MCF 10A (cell line): ENCODE measurements at places on chromosomes 12 and 14. TPM values are rescaled to one million over a fixed set of nuclear protein-coding genes. Genes with fewer than 3 reads are reported as not detected.
A peak's percentile ranks its signal among the peaks of the same experiment; 100 is the strongest.

- peak overlapping the region; percentile 18 for H3K27ac ChIP-seq
- H3K4me1 ChIP-seq = peaks cover 46% of the 10 kb centered on the region
- H3K4me3 ChIP-seq = no peak overlapping the region
- no peaks in the 10 kb centered on the region for H3K27me3 ChIP-seq
- peak; percentile 91 for DNase-seq
These were observed 113.7 kb upstream of the NCOR2 start for GRCh38 chr12:124680863-124681778.

- H3K4me3 ChIP-seq = no peak overlapping the region
- H3K36me3 ChIP-seq = no peaks in the 10 kb centered on the region
- no peaks in the 10 kb centered on the region for H3K27me3 ChIP-seq
These were observed 188.8 kb downstream of the ESRRB start for GRCh38 chr14:76564471-76565422.

GRCh38 chr12:5875851-5876250 lies 69.2 kb downstream of the ANO2 start:
- no peak for DNase-seq
- H3K4me1 ChIP-seq = no peaks in the 10 kb centered on the region
- no peaks in the 10 kb centered on the region for H3K27me3 ChIP-seq

The RPL36AL gene
- 257 and 299 TPM in 2 replicates for total RNA-seq

- H3K27me3 ChIP-seq = no peaks in the 10 kb centered on the region
- no peaks in the 10 kb centered on the region for H3K36me3 ChIP-seq
- H3K4me3 ChIP-seq = no peak overlapping the region
- H3K4me1 ChIP-seq = peaks cover 17% of the 10 kb centered on the region
These were observed 22.3 kb upstream of the STK38L start for GRCh38 chr12:27221625-27222387.

The MANSC4 gene
- total RNA-seq = not detected in 2 replicates

GRCh38 chr14:91163316-91163715 lies 49.4 kb downstream of the DGLUCY start:
- H3K36me3 ChIP-seq = peaks cover 35% of the 10 kb centered on the region
- H3K4me1 ChIP-seq = peaks cover 17% of the 10 kb centered on the region
- no peaks in the 10 kb centered on the region for H3K27me3 ChIP-seq
- DNase-seq = no peak
- no peak overlapping the region for H3K27ac ChIP-seq

DNA sequence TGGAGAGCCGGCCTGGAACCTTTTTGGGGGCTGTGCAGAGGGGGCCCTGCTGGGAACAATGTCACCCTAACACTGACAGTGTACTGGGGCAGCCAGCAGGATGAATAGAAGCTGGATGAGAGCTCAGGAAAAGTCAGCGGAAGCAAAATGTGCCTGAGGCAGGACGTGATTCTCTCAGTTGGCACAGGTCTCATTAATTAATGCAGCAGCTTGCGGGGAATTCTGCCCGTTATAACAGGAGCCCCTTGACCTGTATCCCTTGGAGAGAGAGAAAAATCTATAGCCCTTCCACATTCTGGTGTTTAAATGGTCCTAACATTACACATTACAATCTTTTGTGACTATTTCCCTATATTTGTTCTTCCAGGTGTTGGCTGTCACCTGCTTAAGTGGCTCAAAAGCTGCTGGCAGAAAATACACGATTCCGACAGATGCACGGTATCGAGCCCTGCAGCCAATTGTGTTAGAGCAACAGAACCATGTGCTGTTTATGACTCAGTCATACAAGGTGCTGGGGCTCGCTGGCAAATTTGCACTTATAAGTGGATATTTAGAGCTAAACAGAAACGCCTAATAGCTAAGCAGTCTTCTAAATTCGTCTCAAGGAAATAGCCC lies 854.7 kb downstream of the AACS start:
- no peaks in the 10 kb centered on the region for H3K4me1 ChIP-seq
- no peaks in the 10 kb centered on the region for H3K36me3 ChIP-seq
- H3K4me3 ChIP-seq = no peak overlapping the region
- no peak overlapping the region for H3K27ac ChIP-seq

GRCh38 chr12:12467264-12467663 lies 95.4 kb downstream of the DUSP16 start:
- no peak for DNase-seq
- H3K4me1 ChIP-seq = peaks cover 17% of the 10 kb centered on the region
- H3K4me3 ChIP-seq = no peak overlapping the region
- H3K27me3 ChIP-seq = no peaks in the 10 kb centered on the region
- H3K27ac ChIP-seq = no peak overlapping the region
- peaks cover 20% of the 10 kb centered on the region for H3K36me3 ChIP-seq

- no peak overlapping the region for H3K27ac ChIP-seq
- no peaks in the 10 kb centered on the region for H3K4me1 ChIP-seq
- DNase-seq = no peak
These were observed 63.6 kb downstream of the STXBP6 start for GRCh38 chr14:24986206-24986893.

GRCh38 chr12:68364328-68364727 lies 32.2 kb upstream of the MDM1 start:
- H3K27ac ChIP-seq = peak overlapping the region; percentile 97
- no peak for DNase-seq
- peaks cover 6% of the 10 kb centered on the region for H3K36me3 ChIP-seq
- H3K4me1 ChIP-seq = peaks cover 29% of the 10 kb centered on the region

DNA sequence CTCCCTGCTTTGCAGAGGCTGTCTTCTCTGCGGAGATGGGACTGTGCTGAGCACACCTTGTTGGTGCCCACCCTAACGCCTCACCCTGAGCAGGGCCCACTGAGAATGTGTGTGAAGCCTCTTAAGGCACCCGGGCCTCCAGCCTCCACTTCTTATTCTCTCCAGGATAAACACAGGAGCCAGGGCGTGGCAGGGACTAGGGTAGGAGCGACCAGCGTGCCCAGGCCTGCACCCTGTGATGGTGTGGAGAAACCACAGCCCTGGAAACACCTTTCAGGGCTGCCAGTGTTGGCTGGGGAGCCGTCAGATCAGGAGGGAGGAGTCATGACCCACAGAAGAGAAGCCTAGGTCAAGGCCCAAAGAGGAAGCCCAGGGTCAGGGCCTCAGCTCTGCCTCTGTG lies 41.3 kb downstream of the VDR start:
- peak; percentile 93 for DNase-seq
- H3K4me3 ChIP-seq = no peak overlapping the region
- H3K4me1 ChIP-seq = peaks cover 53% of the 10 kb centered on the region
- peak overlapping the region; percentile 81 for H3K27ac ChIP-seq
- H3K27me3 ChIP-seq = no peaks in the 10 kb centered on the region

The P2RX2 gene
- not detected in 2 replicates for total RNA-seq

- peaks cover 16% of the 10 kb centered on the region for H3K4me1 ChIP-seq
- peak overlapping the region; percentile 18 for H3K4me3 ChIP-seq
- no peak for DNase-seq
- peaks cover 6% of the 10 kb centered on the region for H3K36me3 ChIP-seq
- peak overlapping the region; percentile 79 for H3K27ac ChIP-seq
- H3K27me3 ChIP-seq = no peaks in the 10 kb centered on the region
These were observed 17.7 kb downstream of the ASB2 start for GRCh38 chr14:93958567-93959238.

The BEST3 gene
- total RNA-seq = 0.56 TPM in 1 of 2 replicates, not detected in the other

The REM2 gene
- 0.26 and 0.47 TPM in 2 replicates for total RNA-seq

GRCh38 chr12:55922126-55922525 lies 5.6 kb downstream of the PYM1 start:
- no peaks in the 10 kb centered on the region for H3K27me3 ChIP-seq
- H3K4me3 ChIP-seq = no peak overlapping the region

DNA sequence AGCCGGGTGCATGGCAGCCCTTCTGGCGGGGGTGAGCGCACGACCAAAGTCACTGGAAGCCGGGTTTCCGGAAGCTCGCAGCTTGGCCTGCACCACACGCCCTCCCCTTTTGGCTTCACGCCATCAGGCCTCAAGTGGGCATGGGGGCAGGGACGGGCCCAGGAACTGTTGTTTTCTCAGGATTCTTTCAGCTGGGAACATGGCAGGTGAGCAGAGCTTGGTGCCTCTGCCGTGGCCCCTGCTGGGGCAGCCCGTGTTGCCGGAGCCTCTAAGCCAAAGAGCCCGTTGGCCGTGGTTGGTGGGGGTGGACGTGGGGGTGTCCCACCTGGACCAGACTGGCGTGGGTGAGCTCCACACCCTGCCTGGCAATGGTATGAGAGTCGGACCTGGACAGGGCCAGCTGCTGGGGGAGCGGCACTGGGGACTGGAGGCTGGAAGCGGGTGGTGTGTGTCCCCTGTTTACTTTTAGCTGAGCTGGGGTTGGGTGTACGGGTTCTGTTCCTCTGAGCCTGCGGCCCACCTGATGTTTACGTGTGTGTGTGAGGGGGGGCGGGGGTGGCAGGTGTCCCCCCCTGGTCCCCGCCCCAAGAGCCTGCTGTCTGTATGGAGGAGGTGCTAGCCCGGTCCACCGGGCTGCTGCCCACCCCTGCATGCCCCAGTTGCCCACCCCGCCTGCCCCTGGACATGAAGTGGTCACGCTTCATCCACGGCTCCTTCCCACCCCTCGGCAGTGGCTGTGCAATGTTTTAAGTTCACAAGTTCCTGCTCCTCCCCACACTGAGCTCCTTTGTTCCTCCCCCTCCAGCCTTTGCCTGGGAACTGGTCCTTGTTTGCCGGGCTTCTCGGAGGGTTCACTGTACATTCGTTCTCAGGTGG lies 28.7 kb upstream of the PLD4 start:
- no peaks in the 10 kb centered on the region for H3K27me3 ChIP-seq
- H3K4me3 ChIP-seq = no peak overlapping the region
- peaks cover 15% of the 10 kb centered on the region for H3K36me3 ChIP-seq
- DNase-seq = no peak
- H3K4me1 ChIP-seq = no peaks in the 10 kb centered on the region

The P3H3 gene
- total RNA-seq = 0.47 and 1.3 TPM in 2 replicates

The MGP gene
- total RNA-seq = 1.3 and 4.8 TPM in 2 replicates

GRCh38 chr14:96590190-96590864 lies 88.1 kb downstream of the PAPOLA start:
- H3K27me3 ChIP-seq = peaks cover 11% of the 10 kb centered on the region
- H3K27ac ChIP-seq = no peak overlapping the region
- H3K4me3 ChIP-seq = no peak overlapping the region
- no peaks in the 10 kb centered on the region for H3K4me1 ChIP-seq
- no peak for DNase-seq
- H3K36me3 ChIP-seq = no peaks in the 10 kb centered on the region

DNA sequence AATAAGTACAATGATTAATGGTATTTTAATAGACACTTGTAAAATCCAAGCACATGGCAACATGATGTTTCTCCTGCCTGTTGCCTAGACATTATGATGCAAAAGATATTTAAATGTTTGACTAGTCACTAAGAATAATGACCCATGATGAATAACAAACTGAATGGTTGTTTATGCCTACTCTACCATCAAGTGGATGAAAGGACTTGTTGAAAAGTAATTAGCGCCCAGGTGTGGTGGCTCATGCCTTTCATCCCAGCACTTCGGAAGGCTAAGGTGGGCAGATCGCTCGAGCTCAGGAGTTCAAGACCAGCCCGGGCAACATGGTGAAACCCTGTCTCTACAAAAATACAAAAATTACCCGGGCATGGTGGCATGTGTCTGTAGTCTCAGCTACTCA lies 30.7 kb downstream of the KIF21A start:
- H3K36me3 ChIP-seq = peaks cover 12% of the 10 kb centered on the region
- no peak for DNase-seq
- H3K27ac ChIP-seq = no peak overlapping the region
- H3K27me3 ChIP-seq = no peaks in the 10 kb centered on the region
- peaks cover 19% of the 10 kb centered on the region for H3K4me1 ChIP-seq

- H3K27ac ChIP-seq = peak overlapping the region; percentile 92
- DNase-seq = peak; percentile 73
- no peaks in the 10 kb centered on the region for H3K27me3 ChIP-seq
- H3K4me3 ChIP-seq = peak overlapping the region; percentile 100
- no peaks in the 10 kb centered on the region for H3K36me3 ChIP-seq
These were observed 1.5 kb downstream of the DDHD1 start for GRCh38 chr14:53151523-53152183.

- peaks cover 66% of the 10 kb centered on the region for H3K36me3 ChIP-seq
- H3K27me3 ChIP-seq = no peaks in the 10 kb centered on the region
- H3K4me3 ChIP-seq = no peak overlapping the region
- no peak overlapping the region for H3K27ac ChIP-seq
These were observed 3.1 kb downstream of the DYNLL1 start for GRCh38 chr12:120498870-120499515.

- peaks cover 39% of the 10 kb centered on the region for H3K36me3 ChIP-seq
- H3K4me3 ChIP-seq = peak overlapping the region; percentile 93
- peak; percentile 100 for DNase-seq
- peaks cover 56% of the 10 kb centered on the region for H3K4me1 ChIP-seq
These were observed 1.5 kb upstream of the KRT6A start for GRCh38 chr12:52494518-52494917.

DNA sequence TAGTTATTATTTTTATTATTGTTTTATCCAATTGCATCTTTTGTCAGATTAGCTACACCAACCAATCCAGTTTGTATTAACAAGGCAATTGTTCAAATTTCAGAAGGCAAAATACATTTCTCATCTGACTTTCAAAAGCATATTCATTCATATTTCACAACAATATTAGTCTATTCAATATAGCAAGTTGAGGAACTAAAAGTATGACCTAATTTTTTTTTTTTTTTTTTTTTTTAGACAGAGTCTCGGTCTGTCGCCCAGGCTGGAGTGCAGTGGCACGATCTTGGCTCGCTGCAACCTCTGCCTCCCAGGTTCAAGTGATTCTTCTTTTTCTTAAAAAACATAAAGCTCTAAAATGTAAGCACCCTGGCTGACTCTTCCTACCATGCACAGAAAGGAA lies 17.3 kb downstream of the COX14 start:
- H3K36me3 ChIP-seq = peaks cover 84% of the 10 kb centered on the region
- H3K4me3 ChIP-seq = no peak overlapping the region
- peak overlapping the region; percentile 46 for H3K27ac ChIP-seq
- no peak for DNase-seq
- no peaks in the 10 kb centered on the region for H3K27me3 ChIP-seq

- no peaks in the 10 kb centered on the region for H3K4me1 ChIP-seq
- DNase-seq = no peak
- no peaks in the 10 kb centered on the region for H3K36me3 ChIP-seq
- H3K27me3 ChIP-seq = no peaks in the 10 kb centered on the region
These were observed 75.5 kb downstream of the AVPR1A start for GRCh38 chr12:63075376-63076060.

GRCh38 chr12:127957001-127957660 lies 309.8 kb upstream of the TMEM132C start:
- DNase-seq = no peak
- H3K4me3 ChIP-seq = no peak overlapping the region
- no peaks in the 10 kb centered on the region for H3K4me1 ChIP-seq
- H3K36me3 ChIP-seq = no peaks in the 10 kb centered on the region

- H3K27ac ChIP-seq = no peak overlapping the region
- H3K36me3 ChIP-seq = no peaks in the 10 kb centered on the region
- H3K27me3 ChIP-seq = no peaks in the 10 kb centered on the region
These were observed 126.9 kb downstream of the KTN1 start for GRCh38 chr14:55706893-55707292.

GRCh38 chr12:96677363-96677762 lies 188.0 kb downstream of the CFAP54 start:
- H3K4me1 ChIP-seq = no peaks in the 10 kb centered on the region
- no peak overlapping the region for H3K27ac ChIP-seq
- H3K36me3 ChIP-seq = no peaks in the 10 kb centered on the region
- H3K4me3 ChIP-seq = no peak overlapping the region

The RASSF9 gene
- 1.5 and 2.1 TPM in 2 replicates for total RNA-seq
